ENCODE measurements at places on chromosomes 5 and 9.

- DNase-seq = peak; percentile 43
Measured at GRCh38 chr9:22452415-22453010, 5.9 kb downstream of the DMRTA1 start.

- no peak for DNase-seq
Measured at GRCh38 chr9:134158753-134159392, 5.5 kb downstream of the RNU6ATAC start.

DNA sequence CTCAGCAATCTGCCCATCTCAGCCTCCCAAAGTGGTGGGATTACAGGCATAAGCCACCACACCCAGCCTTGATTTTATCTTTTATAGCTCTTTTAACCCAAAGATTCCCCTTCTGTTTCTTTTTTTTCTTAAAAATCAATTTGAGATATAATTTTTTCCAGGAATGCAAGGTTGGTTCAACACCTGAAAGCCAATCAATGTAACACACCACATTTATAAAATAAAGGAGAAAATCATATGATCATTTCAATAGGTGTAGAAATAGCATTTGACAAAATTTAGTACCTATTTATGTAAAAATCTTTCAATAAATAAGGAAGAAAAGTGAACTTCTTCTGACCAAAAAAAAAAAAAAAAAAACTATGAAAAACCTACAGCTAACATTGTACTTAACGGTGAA is 3.7 kb upstream of the ASS1 start:
- no peak for DNase-seq

GRCh38 chr9:110029429-110029955 is 178.5 kb downstream of the C9orf152 start:
- DNase-seq = no peak

DNA sequence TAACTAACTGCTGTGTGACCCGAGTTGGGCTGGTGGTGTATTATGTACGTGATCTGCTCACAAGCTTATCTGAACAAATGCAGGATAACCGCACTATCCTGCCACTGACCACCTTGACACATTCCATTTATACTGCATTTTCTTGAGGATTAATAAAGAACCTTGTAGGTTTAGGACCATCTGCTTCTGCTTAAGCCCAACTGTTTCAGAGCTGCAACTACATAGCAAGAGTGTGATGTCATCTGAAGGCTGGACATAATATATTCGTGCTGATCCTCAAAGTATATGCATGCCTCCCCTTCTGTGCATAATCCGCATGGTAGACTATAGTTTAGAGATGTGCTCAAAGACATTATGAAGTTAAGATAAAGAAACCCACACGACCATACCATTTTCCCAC is 435.9 kb downstream of the BNC2 start:
- no peak for DNase-seq

DNA sequence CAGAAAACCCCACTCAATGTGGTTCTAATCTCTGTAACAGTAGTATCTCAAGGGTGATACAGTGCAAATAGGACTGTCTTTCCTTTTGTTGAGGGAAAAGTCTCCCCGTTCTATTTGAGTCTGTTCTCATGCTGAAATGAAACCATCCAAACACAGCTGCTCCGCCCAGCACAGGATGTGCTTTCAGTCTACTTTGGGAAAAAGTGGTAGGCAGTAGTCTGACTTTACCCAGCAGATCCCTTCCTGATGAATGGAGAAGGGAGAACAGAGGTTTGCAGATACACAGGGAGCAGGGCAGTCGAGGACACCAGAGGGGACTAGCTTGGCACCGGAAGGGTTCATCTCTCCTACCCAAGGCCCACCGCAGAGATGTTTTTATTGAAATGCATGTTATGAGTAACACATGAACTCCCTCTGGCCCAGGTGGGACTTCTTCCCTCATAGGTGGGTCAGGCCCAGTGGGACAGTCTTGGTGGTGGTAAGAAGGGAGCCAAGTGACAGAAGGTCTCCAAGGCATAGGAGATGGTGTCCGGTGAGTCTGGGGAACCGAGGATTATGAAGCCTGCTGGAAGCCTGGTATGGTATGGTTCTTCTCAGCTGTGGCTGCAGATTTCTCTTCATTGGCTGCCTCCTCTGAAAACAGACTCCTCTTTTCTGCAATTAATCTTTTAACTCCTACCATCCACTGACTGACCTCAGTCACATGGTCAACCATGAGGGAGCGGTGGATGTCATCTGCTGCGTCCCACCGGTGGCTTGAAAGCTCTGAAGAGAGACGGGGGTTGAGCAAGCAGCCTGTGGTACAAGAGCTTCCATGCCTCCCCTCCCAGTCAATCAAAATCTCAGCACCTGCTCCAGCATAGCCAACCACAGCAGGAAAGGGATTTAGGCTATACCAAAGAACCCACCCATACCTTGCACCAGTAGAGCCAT is 3.0 kb downstream of the EIF4EBP3 start:
- no peak for DNase-seq

- no peak for DNase-seq
Measured at GRCh38 chr5:421287-421880, 21.6 kb upstream of the EXOC3 start.

DNA sequence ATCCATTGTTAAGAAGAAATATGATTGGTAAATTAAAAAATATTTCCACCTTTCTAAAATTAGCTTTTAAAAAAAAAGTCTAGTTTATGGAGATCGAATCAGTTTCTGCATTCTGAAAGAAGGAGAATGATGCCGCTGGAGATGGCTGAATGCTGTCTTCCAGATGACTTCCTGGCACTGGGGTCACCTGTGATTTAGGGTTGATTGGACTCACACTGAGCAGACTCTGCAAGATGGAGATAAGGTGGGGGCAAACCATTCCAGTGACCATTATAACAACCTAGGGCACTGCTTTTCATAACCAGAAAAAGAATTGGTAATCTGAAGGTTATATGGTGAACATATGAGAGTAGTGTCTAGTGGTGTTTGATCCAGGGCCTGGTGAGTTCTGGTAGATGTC is 40.8 kb downstream of the RHOBTB3 start:
- DNase-seq = no peak

GRCh38 chr9:93649610-93650261 is 73.4 kb downstream of the PHF2 start:
- DNase-seq = no peak
